ENCODE measurements at places on chromosomes 6 and 20.

DNA sequence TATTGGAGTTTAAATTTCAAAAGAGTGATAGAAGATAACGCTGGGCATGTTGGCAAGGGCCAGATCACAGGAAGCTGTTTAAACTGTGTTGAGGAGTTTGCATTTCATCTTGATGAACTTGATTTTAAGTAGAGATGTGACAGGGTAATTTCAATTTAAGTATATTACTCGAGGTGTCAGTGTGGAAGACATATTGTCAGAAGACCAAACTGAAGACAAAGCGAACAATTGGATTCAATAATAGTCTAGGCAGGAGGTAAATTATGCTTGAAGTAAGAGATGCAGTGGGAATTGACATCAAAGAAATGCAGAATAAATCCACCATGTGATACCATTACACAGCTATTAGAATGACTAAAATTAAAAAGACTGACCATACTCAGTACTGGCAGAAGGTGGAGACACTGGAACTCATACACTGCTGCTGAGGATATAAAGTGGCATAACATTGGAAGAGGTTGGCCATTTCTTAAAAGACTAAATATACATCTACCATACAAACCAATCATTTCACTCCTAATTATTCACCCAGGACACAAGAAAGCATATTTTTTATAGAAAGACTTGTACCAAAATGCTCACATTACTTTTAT is 240.8 kb downstream of the ARHGAP18 start:
- DNase-seq = no peak

DNA sequence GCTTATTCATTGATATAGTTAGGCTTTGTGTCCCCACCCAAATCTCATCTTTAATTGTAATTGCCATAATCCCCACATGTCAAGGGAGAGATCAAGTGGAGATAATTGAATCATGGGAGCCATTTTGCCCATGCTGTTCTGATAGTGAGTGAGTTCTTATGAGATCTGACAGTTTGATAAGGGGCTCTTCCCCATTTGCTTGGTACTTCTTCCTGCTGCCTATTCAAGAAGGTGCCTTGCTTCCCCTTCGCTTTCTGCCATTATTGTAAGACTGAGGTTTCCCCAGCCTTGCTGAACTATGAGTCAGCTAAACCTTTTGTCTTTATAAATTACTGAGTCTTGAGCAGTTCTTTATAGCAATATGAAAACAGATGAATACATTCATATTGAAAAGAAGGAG is 45.6 kb downstream of the CENPW start:
- no peak for DNase-seq

DNA sequence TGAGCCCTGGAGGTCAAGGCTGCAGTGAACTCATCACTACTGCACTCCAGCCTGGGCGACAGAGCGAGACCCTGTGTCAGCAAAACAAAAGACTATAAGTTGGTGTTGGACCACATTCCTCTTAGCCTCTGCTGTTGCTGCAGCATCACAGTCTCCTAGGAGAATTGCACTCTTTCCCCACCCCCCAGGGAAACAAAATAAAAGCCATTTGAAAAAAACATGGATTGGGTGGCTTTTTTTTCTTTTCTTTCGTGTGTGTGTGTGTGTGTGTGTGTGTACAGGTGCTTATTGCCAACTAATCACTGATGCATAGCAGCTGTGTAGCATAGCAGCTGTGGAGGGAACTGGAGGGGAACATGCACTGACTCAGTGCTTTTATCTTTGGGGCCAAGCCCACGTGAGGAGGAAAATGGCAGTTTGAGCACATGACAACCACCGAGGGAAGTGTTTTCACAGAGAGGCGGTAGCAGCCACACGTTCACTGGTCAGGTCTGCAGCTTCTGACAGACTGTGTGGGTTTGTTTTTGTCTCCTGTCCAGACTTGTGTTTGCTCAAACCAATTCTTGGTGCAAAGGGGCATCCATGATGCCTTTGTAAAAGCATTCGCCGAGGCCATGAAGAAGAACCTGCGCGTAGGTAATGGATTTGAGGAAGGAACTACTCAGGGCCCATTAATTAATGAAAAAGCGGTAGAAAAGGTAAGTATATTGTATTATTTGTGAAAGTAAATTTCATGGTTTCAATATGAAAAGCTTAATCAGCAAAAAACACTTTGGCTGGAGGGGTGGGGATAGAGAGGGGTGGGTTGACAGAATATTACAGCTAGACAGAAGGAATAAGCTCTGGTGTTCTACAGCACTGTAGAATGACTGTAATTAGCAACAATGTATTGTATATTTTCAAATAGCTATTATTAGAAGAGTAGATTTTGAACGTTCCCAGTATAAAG is 27.7 kb downstream of the ALDH5A1 start:
- DNase-seq = no peak

GRCh38 chr6:113486199-113486598 is 370.9 kb upstream of the MARCKS start:
- no peak for DNase-seq

- no peak for DNase-seq
Observed at GRCh38 chr20:47669927-47670890, 115.1 kb downstream of the SULF2 start.

- no peak for DNase-seq
Observed at GRCh38 chr20:44632103-44632752, 19.3 kb downstream of the ADA start.

- no peak for DNase-seq
Observed at GRCh38 chr6:139748353-139749146, 374.1 kb upstream of the CITED2 start.

DNA sequence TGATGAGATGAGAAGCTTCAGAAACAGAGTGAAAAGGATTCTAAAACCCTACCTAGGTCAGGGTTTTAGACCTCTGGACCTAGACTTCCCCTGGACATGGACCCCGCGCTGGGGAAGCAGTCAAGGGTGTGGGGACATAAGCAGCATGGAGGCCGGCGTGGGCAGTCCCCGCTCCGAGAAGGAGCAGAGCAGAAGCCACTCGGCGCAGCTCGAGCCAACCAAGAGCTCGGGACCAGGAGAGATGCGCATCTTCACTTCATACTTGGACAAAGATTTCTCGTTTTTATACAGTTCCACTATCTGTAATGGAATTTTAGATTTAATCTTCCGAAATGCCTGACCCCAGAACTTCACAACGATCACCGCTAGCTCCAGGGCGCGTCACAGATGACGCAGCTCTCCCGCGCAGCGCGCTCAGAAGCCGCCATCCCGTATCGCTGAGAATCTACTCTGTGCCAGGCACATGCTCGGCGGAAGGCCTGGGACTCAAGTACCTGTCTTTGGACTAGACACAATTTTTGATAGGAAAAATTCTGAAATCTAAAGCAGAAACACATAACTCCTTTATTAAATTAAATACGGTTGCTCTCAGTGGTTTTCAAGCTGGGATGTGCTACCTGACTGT is 60.3 kb downstream of the WDR27 start:
- no peak for DNase-seq

GRCh38 chr6:7468382-7469081 is 72.9 kb upstream of the DSP start:
- DNase-seq = peak; percentile 44

GRCh38 chr6:19896693-19897010 is 59.5 kb downstream of the ID4 start:
- no peak for DNase-seq

GRCh38 chr6:80210618-80211017 is 104.1 kb downstream of the BCKDHB start:
- DNase-seq = no peak

DNA sequence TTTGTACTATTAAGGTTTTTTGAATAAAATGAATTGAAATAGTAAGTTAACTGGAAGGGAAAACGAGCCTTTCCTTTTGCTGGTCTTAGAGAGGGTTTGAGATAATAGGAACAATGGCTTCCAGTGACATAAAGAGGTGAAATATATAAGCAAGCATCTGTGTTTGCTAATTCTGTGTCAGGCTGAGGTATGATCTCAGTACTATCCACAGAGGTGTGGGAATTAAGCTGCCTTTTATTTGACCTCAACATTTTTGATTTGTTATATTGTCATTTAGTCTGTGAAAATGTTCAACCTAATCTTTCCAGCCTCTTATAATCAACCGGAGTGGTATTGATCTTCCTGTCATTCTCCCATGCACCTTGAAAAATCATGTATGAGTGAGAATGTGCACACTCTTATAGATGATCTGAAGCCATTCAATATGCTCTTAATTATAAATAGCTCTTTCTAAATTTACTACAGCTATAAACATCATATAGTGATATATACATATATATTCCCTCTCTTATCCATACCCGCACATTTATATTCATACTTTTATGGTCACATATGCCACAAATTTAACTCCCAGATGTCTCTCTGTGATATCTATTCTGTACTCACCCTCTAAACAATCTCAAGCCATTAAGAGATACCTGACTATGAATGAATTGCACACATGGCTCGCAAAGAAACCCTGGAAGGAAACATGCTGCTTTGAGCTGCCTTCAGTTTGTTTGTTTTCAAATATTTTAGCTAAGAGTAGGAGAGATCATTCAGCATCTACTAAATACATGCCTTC is 754.7 kb upstream of the NRSN1 start:
- no peak for DNase-seq

- peak; percentile 76 for DNase-seq
Observed at GRCh38 chr20:63977739-63978276, 1.6 kb downstream of the SAMD10 start.

- no peak for DNase-seq
Observed at GRCh38 chr6:85285114-85285513, 164.8 kb upstream of the NT5E start.

DNA sequence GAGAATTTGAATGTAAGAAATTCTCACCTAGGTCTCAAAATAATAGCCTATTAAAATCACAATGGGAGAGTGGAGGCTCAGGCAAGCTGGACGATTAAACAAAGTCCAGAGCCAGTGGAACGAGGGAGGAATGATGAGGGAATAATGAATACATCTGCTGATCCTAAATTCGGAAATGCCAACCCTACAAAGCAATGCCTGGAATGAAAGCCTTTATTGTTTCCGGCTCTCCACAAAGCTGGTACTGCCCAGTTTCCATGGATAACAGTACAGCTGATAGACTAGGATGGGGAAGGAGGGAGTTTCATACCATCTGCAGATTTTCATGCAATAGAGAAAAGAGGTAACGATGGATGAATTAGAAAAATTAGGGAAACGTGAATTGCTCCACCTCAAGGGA is 356.1 kb downstream of the CBLN4 start:
- DNase-seq = no peak

GRCh38 chr6:85418059-85418458 is 31.8 kb upstream of the NT5E start:
- no peak for DNase-seq

- peak; percentile 54 for DNase-seq
Observed at GRCh38 chr6:39426073-39426456, 103.6 kb upstream of the KCNK16 start.

GRCh38 chr20:42484335-42484734 is 705.4 kb downstream of the PTPRT start:
- DNase-seq = peak; percentile 6

- no peak for DNase-seq
Observed at GRCh38 chr6:134797400-134798113, 152.3 kb downstream of the ALDH8A1 start.

DNA sequence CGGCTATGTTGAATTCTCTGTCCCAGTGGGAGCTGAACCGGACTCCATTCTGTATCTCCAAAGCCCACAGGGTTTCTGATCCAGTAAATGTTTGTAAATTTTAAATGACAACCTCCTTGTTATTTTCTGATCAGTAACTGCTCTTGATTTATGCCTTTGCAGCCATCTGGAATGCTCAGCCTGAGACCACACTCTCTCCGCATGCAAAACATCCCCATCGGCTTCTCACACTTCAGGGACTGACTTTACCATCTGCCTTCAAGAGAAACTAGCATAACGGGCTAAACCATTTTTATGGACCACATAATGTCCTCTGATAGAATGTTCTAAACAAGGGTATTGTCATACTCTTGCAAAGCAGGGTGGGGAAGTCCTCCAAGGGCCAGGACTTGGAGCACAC is 94.5 kb upstream of the FOXQ1 start:
- no peak for DNase-seq

All from MG63 (cell line).